ENCODE measurements at places on chromosomes 2 and 18.

DNA sequence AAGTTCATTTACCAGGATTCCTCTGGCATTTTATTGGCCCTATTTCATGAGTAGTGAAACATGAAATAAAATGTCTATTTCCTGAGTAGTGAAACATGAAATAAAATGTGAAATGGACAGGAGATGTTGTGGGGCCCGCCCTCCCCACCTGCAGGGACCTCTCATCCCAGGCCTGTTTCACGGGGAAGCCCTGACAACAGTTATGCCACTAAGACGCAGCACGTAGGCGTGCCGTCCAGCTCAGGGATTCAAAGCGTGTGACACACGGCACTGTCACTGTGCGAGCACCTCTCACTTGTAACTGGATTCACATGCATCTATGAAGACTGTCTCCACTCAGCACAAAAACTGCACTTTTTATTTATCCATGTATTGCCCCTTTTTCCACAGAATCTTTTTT, 83.4 kb upstream of the SNTG2 start:
- DNase-seq: no peak

- no peak for DNase-seq
Measured at GRCh38 chr2:55159037-55159651, 72.9 kb downstream of the CLHC1 start.

DNA sequence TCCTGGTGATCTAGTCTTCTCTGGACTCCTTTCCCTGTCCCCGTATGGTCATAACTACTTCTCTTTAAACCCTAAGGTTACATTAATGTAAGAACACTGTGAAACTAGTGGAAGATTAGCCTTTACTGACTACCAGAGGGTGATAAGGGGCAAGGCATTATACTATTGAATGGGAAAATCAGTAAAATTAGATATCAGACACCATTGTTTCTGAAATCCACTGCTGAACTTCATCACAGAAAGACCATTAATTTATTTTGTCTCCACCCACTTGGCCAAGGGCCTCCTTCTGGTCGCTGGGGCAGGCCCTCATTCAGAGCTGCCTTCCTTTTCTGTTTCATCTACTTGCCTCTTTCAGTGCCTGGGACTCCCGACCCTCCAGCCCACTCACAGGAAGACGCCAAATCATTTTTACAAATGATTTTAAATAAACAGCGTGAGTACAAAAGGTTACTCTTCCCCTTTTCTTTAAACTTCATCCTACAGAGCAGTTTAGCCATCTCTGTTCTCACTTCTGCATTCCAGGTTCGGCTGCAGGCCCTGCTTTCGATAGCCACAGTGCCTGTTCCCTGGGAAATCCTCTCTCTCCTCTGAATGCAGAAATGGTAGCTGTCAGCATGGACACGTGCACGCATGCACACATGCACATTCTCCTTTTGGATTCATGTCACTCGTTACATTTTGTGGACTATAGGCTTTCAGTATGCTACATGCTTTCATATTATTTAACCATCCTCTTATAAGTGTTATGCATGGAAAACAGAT, 70.3 kb upstream of the DOCK10 start:
- no peak for DNase-seq

DNA sequence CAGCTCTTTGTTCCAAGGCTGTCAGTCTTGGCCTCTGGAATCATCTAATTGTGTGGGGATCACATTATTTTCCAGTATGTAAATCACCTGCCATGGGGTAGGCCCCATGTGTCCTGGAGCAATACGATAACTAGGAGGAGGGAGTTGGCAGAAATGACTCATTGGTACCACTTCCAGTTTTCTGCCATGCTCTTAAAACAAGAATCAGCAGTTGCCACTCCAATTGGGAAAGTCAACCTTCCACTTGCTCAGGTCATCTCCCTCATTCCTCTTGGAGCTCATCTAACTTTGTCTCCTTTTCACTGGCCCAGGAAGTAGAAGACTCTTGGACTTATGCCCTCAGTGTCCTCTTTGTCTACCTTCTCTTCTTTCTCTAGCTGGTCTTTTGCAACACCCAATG, 487.0 kb downstream of the SLC4A3 start:
- no peak for DNase-seq

DNA sequence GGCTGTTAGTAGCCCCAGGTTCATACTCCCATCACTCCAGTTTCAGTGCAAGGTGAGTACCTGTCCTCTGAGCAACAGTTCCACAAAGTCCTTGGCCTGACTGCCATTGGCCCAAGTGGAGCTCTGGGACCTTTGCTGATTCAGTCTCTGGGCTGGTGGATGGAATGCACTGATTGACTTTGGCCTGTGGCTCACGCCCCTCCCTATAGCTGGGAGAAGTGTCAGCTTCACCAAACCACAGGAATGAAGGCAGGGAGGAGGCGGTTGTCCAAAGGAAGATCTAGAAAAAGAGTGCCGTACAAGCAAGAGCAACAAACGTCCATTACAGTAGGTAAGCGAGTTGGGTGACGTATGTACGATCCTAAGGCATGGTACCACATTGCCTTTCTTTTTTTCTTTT, 34.0 kb downstream of the QPCT start:
- DNase-seq: no peak

GRCh38 chr2:206981086-206981674, 41.9 kb downstream of the CPO start:
- DNase-seq: no peak

DNA sequence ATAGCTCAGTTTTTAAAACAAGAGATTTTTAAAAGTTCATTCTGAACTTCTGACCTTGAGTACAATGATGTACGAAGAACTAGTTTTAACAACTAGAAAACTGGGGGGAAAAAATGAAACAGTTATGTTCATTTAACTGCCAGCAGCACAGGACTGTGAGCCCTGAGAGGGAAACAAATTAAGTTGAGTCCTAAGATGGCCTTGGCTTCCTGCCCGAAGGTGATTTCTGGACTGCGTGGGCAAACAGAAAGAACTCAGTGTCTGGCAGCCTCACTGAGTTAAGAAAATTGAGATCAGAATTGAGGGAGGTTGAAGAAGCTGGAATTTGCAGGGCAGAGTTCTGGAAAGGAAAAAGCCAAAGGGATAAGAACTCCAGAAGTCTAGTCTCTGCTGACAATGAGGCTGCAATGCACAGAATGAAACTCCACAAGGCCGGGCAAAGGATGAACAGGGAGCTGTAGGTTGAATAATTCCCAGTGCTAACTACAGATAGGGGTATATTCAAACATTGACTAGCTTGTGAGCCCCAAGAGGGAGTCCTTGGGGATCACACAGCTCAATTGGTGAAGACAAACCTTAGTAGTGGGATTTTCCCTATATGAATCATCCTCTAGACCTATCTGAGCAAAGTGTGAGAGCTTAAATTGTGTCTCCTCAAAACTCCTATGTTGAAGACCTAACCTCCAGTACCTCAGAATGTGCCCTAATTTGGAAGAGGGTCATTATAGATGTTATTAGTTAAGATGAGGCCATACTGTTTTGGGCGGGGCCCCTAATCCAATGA, 13.1 kb upstream of the CRACDL start:
- DNase-seq: no peak

GRCh38 chr18:23263551-23264235, 128.4 kb downstream of the CABLES1 start:
- DNase-seq: no peak

- no peak for DNase-seq
Measured at GRCh38 chr2:103361712-103362111, 599.9 kb downstream of the TMEM182 start.

GRCh38 chr2:179555691-179556283, 291.2 kb upstream of the SESTD1 start:
- no peak for DNase-seq

All from AML-193 (cell line).